ENCODE measurements at places on chromosomes 7 and 10.

DNA sequence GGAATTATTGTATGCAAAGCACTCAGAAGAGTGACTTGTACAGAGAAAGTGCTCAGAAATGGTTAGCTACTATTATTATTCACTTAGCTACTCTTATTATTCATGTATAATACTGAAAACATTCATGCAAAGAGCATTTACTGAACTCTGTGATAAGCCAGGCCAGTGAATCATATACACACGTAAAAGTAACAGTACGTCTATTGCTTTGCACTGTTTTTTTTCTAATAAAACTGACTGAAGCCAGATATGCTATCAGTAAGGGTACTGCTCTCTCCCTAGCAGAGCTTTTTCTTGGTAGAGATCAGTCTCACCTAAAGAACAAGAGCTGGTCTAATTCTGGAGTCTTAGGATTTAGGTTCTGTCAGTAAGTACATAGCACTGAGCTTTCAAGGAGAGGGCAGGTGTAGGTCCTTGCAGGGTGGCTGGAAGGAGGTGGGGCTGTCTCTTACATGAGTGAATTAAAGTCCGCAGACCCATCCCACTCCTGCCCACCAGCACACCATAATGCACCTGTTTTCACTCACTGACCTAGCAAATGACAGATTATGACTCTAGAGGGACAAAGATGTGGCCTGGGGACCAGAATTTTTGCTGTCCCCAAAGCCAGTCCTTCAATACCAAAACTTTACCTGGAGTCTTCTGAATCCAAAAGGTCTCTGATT lies 145.9 kb downstream of the ARID5B start:
- peak; percentile 71 for DNase-seq

- no peak for DNase-seq
Observed at GRCh38 chr10:99467236-99467999, 37.0 kb upstream of the GOT1 start.

DNA sequence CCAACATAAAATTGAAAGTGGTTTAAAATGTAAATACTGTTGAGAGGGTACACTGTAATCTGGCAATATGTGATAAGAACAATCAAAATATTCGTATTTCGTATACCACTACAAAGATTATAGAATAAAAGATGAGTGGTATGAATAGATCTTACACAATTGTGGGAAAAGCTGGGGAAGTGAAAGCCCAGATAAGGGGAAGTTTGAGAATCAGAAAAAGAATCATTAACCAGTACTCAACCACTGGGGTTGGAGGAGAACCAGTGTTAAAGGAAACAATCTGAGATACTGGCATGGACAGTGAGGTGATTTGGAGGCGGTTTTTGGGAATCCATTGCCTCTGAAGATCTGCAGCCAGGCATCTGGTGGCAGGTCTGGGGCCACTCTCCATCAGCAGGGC lies 59.7 kb upstream of the CDK14 start:
- no peak for DNase-seq

GRCh38 chr7:150412518-150413488 lies 33.7 kb downstream of the ZNF775 start:
- no peak for DNase-seq

Measured in activated CD4-positive, alpha-beta T cell treated with anti-CD3 and anti-CD28 coated beads, Interleukin-2, amount 10 ng/mL, durations not matched to agents 24 days and 14 days (primary cell).